Activated CD4-positive, alpha-beta T cell treated with anti-CD3 and anti-CD28 coated beads, Interleukin-2, amount 50 U/mL, for 1 hour (primary cell): ENCODE measurements at places on chromosomes 2 and 18.

DNA sequence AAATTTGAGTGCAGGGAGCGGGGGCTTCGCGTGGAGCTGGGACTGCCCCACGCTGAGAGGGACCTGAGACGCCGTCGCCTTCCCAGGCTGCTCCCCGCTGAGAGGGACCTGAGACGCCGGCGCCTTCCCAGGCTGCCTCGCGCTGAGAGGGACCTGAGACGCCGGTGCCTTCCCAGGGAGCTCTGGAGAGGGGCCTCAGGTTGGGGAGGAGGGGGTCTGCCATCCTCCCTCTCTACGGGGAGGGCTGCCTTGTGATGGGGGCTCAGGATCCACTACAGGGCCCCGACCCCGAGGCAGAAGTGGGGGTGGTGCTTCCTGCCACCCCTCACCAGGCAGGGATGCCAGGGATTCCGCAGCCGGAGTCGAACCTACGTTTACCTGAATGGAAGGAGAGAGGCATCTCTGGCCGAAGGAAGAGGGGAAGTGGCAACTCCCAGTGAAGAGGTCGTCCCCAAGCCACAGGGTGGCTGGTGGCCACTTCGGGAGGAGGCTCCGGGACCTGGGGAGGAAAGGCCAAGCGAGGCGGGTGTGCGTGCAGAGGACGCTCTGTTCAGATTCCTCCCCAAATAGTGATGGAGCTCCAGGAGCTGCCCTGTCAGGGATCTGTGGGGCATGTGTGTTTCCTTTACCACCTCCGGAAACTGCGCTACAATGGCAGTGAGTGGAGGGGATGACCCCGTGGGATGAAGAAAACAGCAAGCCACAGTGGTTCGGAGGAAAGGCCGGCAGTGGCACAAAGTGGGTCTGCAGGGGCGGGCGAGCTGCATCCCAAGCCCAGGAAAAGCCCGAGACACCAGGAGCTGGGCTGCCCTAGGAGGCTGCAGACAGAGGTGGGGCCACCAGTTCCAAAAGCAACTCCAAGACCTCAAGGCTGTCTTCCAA lies 108.2 kb upstream of the CTDP1 start:
- no peak for DNase-seq

- DNase-seq, result no peak
Measured at GRCh38 chr2:144513388-144514101, 6.4 kb downstream of the ZEB2 start.

- no peak for DNase-seq
Measured at GRCh38 chr2:212649646-212650045, 111.0 kb upstream of the ERBB4 start.

DNA sequence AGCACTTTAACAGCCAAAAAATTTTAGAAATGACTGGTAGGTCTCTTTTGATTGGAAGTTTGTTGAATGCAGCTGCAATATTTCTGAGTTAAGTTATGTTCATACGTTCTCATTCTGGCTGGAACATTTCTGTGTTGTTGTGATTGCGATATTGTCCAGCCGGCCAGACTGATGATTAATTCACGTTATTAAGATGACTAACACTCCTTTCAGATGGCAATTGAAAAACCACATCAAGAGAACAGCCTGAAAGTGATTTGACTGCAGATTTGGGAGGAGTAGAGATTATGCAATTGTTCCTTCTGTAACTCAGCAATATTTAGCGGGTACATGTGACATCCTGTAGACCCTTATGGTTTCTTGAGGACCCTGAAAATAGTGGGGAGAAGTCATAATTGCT lies 133.7 kb downstream of the FBXO15 start:
- DNase-seq, result no peak

- DNase-seq, result no peak
Measured at GRCh38 chr18:44386401-44386800, 294.3 kb upstream of the SETBP1 start.

- DNase-seq, result no peak
Measured at GRCh38 chr2:192327576-192327975, 132.8 kb upstream of the TMEFF2 start.

DNA sequence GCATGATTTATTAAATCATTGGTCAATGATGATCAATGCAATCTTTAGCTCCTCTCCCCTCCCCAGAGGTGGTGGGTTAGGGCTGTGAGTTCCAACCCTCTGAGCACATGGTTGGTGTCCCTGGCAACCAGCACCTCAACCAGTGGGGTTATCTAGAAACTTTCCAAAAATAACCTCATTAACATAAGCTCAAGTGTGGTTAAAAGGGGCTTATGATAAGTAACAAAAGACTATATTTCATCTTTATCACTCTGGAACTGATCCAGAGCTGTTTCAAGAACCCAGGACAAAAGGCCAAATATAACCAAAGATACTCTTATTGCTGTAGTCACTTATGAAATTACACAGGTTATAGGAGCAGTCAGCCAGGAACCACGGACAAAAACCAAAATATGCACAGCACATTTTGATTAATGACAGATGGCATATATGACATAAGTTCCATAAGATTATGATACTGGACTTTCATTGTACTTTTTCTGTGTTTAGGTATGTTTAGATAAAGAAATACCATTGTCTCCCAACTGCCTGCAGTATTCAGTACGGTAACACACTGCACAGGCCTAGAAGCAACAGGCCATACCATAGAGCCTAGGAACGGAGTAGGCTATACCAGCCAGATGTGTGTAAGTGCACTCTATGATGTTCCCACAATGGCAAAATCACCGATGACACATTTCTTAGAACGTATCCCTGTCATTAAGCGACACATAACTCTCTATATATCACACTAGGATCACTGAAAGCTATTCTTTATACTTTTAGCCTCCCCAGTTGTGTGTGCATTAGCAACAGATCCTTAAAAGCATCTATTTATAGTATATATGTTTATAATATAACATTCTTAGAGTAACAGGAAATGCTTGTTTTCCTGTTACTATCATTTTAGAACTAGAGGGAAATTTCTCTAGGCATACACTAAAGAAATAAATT lies 31.9 kb downstream of the KIDINS220 start:
- DNase-seq, result no peak

DNA sequence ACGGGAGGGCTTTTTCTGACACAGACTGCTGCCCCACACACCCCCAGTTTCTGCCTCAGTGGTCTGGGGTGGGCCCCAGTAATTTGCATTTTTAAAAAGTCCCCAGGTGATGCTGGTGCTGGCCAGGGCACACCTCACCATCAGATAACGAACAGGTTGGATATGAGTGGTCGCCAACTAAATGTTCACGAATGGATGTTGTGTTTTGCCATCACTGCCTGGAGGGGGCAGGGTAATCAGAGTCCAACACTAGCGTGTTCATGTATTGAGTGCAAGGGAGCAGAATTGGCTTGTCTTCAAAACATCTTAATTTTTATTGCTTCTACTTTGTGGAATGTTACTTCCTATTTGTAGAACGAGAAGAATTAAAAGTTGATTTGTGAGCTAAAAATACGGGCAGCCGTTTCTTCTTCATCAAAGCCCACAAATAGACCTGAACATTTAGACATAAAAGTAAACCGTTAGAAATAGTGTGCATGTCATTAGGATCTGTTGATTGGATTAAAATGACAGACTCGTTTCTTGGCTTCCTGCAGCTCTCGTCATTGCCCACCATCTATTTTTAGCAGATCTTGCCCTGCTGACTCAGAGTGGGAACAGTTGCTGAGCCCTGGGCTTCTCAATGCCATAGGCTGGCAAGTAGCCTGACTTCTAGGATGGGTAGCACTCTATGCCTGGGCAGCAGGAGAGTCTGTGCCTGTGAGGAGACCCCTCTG lies 45.2 kb downstream of the NCK2 start:
- peak; percentile 52 for DNase-seq

DNA sequence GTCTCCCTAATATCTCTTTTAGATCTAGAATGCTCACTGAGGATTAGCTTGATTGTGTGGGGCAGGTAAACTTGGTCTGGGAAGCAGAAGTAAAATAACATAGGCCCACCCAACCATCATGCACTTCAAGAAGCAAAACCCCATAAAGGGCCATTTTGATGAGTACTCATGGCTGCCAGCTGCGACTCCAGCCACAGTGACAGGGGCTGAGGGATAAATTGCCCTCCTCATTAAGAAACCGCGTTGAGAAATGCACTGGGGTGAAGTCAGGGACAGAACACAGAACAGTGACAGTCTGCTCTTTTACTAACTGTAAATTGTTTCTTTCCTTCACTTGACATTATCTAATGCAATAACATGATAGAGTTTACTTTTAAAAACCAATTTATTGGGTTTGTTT lies 60.2 kb downstream of the RND3 start:
- no peak for DNase-seq

DNA sequence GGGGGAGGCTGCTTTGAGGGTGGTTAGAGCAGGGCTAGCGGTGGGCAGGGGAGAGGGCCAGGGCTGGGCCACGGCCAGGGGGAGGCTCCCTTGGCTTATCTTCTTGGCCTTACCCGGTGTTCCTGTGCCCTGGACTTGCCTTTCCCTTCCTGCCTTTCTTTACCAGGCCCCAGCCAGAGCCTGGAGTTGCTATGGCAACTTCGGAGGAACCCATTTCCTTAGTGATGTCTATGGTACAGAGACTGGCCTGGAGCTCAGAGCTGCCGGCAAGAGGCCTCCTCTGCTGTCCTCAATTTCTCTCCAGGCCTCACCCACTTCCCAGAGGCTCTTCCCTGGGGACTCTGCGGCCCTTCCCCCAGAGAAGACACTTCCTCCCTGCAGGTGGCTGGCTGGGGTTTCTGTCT lies 11.5 kb downstream of the SPEG start:
- no peak for DNase-seq

- no peak for DNase-seq
Measured at GRCh38 chr2:7930800-7931635, 750.8 kb upstream of the ID2 start.
